Activated T-cell treated with anti-CD3 and anti-CD28 coated beads for 24 hours (primary cell): ENCODE measurements at places on chromosomes 2 and 18.

DNA sequence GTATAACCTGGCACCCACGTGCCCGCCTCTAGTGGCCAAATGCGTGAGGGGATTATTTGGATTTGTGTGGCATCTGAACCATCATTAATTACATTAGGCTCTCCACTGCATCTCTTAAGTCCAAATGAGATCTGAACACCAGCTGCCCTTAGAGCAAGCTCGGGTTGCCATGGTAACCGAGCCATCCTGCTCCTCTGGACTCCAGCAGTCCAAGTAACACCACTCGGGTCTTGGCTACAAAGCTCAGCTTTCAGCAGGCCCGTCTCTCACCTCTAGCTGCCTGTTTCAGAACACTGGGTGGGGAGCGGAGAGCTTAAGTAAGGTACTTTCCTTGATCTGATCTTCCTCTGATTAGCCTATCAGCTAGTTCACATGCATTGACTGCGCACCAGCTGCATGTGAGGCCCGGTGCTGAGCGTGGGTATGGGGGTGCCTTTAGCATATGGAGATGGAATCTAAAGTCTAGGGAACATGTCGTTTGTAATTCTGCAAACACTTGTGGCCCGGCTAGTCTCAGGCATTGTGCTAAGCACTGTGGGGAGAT is 14.1 kb upstream of the CYS1 start:
- DNase-seq, result no peak

DNA sequence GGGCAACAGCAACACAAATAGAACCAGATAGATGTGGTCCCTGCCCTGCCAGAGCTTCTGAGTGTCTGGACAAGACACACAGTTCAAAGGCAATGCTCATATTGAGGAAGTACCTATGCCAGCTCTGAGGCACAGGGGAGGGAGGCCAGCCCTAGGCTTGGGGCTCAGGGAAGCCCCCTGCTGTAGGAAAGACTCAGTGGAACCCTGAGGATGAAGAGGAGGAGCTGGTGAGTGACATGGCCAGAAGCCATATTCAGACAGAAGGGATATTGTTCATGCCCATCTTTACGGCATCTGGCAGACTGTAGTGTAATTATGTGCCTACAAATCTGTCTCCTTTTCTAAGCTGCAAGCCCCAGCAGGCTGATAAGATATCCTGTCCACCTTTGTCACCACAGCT is 8.8 kb downstream of the SIGLEC15 start:
- DNase-seq, result no peak

- DNase-seq, result no peak
These were observed 16.8 kb downstream of the HDLBP start for GRCh38 chr2:241298673-241299072.

DNA sequence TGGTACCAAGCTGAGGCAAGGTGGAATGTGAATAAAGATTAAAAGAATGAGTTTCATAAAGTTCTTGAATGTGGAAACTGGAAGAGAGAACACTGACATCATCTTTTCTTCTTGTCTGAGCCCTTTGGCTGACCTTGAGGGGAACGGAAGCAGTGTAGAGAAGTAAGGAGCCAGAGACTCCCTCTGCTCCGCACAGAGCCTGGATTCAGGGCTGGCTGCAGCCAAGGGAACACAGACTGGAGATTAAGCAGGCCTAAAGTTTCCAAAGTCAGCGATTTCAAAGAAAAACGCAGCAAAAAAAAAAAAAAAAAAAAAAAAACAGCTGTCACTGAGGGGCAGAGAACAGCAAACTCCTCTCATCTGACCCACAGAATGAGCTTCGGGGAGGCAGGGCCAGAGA is 19.3 kb upstream of the ALK start:
- no peak for DNase-seq

DNA sequence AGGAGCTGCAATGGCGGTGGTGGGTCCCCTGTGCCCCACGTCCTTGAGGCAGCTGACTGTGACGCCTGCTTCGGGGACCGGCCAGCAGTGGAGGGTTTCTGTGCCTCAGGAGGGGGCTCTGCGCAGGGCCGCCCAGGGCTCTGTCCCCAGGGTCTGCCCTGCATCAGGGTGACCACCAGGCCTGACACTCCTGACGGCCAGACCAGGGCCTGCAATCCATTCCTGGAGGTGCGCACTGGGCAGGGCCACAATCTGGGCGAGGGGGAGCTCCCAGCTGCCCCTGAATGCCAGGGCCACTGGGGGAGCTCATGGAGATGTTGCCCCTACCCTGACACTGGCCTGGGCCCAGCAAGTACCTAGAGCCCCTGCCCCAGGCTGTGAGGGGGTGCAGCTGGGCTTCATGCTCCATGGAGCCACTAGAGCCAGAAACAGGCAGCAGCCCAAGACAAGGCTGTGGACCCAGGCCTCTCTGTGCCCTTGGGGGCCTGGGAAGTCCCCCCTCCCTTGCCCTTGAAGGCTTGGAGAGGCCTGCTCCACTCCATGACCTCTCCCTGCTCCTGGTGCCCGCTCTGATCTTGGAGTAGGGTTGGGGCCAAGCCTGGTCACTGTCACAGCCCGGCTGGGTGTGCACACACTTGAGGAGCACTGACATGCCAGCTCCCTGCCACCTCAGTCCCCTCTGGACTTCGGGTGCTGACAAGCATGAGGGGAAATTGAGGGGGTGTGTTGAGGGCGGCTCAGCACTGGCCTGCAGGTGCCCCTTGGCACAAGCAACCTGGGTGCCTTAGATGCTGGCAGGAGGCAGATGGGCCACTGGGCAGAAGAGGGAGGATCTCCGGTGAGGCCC is 55.9 kb downstream of the LDAH start:
- no peak for DNase-seq

GRCh38 chr2:5690286-5690685 is 1.9 kb upstream of the SOX11 start:
- DNase-seq, result no peak

- DNase-seq, result no peak
These were observed 129.0 kb upstream of the MYCN start for GRCh38 chr2:15811367-15811766.

- DNase-seq, result no peak
These were observed 772.0 kb downstream of the CNTNAP5 start for GRCh38 chr2:124797049-124797448.

GRCh38 chr18:3874125-3874524 is 424.2 kb downstream of the TGIF1 start:
- DNase-seq, result no peak

DNA sequence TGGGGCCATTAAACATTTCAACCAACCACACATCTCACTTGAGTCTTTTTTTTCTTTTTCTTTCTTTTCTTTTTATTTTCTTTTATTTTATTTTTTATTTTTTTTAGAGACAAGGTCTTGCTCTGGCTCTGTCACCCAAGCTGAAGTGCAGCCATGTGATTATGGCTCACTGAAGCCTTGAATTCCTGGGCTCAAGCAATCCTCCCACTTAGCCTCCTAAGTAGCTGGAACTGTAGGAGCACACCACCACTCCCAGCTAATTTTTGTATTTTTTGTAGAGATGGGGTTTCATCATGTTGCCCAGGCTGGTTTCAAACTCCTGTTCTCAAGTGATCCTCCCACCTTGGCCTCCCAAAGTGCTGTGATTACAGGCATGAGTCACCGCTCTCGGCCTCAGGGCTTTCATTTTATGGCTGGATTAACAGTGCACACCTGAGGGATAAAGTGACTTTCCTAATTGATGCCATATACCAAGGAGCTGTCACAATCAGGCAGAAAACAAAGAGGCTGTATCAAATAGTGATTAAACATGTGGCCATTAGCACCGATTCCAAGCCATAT is 21.5 kb downstream of the KIAA2012 start:
- no peak for DNase-seq

- DNase-seq, result no peak
These were observed 147.8 kb downstream of the WDSUB1 start for GRCh38 chr2:159138642-159139182.

DNA sequence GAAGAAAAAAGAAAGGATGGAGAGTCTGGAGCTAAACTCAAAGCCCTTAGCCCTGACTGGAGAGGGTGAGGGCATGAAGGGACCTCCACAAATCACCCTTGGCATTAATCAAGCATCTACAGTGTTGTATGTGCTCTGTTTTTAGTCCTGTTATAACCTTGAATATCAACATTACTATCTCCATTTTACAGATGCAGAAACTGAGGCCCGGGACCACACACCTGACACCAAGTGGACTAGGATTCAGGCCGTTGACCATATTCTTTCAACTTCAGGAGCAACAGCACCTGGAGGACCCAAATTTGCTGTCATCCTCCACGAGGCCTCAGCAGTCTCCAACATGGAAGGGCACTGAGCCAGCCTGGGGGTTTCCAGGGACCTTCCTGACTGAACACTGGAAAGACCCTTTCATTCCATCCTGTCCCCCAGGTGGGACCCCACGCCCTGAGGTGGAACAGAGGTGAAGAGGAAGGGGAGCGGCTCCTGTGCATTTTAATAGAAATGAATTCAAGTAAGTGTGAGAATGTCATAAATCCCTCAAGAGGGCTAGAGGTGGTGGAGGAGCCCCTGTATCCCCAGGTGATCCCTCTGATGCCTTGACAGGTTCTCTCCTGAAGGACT is 41.0 kb downstream of the SERTAD2 start:
- no peak for DNase-seq

GRCh38 chr2:109209941-109210340 is 80.9 kb downstream of the SH3RF3 start:
- no peak for DNase-seq

- no peak for DNase-seq
These were observed 150.6 kb downstream of the RTN4 start for GRCh38 chr2:54899576-54900200.

DNA sequence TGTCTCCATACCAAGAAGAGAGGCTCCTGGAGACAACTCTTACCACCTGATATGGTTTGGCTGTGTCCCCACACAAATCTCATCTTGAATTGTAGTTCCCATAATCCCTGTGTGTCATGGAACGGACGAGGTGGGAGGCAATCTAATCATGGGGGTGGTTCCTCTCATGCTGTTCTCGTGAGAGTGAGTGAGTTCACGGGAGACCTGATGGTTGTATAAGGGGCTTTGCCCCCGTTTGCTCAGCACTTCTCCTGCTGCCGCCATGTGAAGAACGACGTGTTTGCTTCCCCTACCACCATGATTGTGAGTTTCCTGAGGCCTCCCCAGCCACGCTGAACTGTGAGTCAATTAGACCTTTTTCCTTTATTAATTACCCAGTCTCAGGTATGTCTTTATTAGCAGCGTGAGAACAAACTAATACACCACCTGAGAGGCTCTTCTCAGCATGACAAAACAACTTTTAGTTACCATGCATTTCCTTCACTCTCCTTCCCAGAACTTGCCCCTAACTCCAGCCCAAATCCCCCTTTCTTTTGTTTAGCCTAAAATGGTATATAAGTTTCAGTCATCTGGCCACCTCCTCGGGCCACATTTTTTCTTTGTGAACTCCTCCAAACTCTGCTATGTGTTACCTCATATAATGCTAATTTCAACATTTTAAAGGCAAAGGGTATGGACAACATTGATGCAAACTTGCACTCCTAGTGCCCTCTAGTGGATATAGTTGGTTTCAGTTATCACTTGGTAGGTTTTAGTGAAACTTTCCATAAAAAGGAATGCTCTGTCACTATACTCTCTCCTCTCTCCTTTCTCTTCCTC is 58.6 kb upstream of the SLC25A52 start:
- no peak for DNase-seq

GRCh38 chr2:119122663-119123062 is 35.9 kb downstream of the C1QL2 start:
- no peak for DNase-seq

DNA sequence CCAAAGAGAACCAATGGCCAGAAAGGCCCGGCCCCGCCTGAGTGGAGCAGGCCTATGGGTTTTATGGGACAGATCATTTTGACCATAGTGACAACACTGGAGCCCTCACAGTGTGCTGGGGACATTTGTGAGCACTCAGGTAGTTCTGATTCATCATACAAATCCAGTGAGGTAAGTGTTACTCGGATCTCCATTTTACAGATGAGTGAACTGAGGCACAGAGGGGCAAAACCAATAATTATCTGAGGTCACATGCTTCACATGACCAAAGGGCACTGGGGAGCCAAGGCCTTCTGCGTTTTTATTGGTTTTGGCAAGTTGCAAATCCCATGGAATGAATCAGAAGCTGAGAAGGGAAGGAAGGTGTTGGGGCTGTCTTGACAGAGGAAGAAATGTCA is 111.5 kb upstream of the MGAT5 start:
- DNase-seq, result no peak

DNA sequence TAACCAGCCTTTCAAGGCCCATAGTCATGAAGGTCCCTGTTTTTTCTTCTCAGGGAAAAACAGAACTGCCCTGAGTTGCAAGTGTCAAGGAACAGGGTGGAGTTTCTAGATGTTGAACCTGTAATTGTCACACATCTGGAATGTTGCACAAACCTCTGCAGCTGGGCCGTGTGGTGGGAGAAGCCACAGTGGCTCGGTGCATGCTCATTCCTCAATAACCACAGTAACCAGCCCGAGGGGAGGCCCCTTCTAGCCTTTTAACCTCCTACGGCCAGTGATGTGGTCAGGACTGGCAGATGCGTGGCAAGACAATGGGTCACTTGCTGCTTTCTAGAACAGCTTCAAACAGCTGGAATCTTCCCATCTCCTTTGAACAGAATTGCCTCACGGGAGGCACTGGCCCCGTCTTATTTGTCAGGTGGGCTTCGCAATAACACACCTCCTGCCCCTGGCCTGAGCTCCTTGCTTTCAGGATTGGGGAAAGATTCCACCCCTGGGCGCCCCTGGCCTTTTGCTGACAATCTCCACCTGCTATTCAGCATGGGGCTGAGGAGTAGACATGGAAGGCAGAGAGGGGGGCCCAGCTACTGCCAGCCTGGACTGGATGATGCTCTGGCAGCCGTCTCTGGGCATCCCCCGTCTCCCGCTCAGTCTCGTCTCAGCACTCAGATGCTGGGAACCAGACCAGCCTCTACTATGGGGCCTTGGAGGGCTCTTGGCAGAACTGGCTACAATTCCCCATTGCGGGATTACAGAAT is 102.9 kb downstream of the KLHL29 start:
- no peak for DNase-seq

GRCh38 chr18:69804776-69805501 is 142.7 kb downstream of the CD226 start:
- DNase-seq, result no peak

DNA sequence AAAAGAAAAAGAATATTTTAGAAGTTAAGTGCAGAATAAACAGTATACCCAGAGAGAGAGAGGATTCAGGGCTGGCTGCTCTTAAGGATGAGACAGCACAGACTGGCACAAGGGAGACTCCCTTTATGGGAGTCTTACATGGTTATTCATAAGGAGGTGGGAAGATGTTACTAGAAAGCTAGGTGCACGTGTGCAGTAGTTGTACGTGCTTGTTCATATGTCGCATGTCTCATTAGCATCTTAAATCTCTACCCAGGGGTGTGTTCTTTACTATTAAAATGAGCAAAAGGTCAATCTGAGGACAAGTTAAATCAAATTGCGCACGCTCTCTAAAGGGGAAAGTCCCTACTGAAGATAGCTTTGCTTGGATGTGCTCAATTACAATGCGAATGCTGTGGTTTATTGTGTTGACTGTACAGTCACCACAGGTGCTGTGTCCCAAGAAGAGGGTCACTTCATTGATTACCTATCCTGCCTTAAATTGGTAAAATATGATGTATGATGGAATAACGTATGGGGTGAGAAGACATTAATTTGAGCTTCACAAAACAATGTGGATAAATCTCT is 368.0 kb upstream of the SPHKAP start:
- no peak for DNase-seq
